ENCODE measurements at places on chromosomes 6 and 20. TPM values are rescaled to one million over a fixed set of nuclear protein-coding genes. Genes with fewer than 3 reads are reported as not detected.

GRCh38 chr6:53107091-53107490 lies 41.5 kb downstream of the GCM1 start:
- no peak for DNase-seq

- no peak for DNase-seq
Measured at GRCh38 chr6:108666656-108667260, 106.0 kb downstream of the FOXO3 start.

The TBXT gene
- not detected for total RNA-seq

- no peak for DNase-seq
Measured at GRCh38 chr6:148538261-148539190, 195.9 kb downstream of the SASH1 start.

DNA sequence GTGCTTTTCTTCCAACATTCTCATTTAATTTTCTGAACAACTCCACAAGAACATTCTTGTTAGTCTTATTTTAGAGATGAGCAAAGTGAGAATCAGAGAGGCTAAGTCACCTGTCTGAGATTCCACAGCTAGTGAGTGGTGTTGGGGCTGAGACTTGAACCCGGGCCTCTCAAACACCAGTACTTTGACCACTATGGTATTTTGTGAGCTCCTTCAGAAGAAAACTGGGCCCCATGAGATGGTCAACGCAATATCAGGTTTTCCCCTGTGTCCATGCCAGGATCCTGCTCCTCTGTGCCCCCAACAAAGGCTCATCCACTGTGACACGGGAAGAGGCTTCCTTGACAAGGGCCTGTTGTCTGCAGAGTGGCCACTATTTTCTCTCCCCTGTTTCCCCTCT lies 51.9 kb downstream of the MAFB start:
- DNase-seq: no peak

DNA sequence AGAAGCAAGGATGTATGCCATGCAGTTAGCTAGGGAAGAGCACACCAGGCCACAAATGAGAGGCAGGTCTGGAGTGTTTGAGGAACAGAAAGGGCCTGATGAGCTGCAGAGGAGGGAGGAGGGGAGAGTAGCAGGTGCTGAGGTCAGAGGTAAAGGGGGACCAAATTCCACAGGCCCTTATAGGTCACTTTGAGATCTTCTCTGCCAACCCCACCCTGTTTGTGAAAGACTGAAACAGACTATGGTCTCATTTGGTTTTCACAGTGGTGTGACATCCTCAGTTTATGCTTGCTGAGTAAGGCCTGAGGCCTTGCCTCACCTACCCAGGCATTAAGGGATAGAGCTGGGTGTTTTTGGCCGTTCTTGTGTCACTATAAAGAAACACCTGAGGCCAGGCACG lies 187.7 kb upstream of the MYLIP start:
- DNase-seq: no peak
